Left forelimb (tissue), 1 donor: ENCODE measurements at places on chromosomes 6 and 20.

- DNase-seq = no peak
Measured at GRCh38 chr20:54173653-54174456, at the start of gene CYP24A1. TSS of gene CYP24A1 (minus strand) at chr20:54173986. CDS start at chr20:54173579, 407 bp downstream.

DNA sequence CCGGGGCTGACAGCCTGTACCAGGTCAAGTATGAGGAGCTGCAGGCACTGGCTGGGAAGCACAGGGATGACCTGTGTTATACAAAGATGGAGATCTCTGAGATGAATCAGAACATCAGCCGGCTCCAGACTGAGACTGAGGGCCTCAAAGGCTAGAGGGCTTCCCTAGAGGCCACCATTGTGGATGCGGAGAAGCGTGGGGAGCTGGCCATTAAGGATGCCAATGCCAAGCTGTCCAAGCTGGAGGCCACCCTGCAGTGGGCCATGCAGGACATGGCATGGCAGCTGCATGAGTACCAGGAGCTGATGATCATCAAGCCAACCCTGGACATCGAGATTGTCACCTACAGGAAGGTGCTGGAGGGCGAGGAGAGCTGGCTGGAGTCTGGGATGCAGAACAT is 46.8 kb downstream of the KIAA0319 start:
- DNase-seq = no peak

DNA sequence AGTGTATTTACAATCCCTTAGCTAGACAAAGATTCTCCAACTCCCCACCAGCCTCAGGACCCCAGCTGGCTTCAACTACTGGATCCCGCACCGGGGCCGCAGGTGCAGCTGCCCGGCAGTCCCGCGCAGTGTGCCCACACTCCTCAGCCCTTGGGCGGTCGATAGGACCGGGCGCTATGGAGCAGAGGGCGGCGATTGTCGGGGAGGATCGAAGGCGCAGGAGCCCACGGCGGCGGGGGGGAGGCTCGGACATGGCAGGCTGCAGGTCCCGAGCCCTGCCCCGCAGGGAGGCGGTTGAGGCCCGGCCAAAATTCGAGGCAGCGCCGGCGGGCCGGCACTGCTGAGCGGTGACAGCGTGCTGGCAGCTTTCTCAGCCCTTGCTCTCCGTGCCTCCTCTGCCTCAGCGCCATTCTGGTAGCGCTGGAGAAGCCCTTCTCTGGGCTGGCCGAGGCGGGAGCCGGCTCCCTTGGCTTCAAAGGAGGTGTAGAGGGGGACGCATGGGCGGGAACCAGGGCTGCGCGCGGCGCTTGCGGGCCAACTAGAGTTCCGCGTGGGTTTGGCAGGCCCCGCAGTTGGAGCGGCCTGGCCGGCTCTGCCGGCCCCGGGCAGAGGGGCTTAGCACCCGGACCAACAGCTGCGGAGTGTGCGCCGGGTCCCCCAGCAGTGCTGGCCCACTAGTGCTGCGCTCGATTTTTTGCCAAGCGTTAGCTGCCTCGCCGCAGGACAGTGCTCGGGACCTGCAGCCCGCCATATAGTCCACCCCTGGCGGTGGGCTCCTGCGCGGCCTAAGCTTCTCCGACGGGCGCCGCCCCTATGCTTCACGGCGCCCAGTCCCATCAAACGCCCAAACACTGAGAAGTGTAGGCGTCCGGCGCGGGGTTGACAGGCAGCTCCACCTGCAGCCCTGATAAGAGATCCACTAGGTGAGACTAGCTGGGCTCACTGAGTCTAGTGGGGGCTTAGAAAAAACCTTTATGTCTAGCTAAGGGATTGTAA is 32.4 kb upstream of the KIF13A start:
- no peak for DNase-seq

DNA sequence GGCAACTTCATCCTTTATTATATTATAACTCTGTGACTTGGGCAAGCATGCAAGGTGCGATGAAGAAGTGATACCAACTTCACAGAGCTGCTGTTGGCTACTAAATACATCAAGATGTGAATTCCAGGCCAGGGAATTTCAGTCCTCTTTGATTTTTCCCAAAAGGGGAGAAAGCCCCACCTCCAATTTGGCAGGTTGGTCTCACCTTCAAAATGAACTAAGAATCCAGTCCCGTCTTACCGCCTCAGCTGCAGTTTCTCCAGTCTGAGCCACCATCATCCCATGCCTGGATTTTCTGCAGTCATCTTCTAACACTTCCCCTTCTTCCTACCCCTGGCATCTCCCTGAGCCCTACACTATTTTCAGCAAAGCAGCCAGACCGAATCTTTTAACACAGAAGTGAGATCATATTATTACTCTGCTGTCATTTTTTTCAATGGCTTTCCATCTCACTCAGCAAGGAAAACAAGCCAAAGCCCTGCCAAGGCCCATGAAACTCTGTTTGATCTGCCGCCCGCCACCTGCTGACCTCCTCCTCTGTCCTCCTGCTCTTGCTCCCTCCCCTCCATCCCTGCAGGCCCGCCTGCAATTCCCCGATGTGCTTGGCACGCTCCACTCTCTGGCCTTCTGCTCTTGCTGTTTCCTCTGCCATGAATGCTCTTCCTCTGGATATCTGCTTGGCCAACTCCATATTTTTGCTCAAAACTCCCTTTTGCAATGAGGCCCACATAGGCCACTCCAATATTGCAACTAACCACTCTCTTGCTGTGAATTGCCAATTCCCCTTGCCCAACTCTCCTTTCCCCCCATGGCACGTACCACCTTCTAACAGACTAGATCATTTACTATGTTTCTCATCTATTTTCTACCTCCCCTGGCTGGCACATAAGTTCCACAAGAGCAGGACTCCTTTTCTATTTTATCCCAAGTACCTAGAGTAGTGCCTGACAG is 46.0 kb upstream of the TAGAP start:
- DNase-seq = no peak

GRCh38 chr6:49515485-49516146 is 15.9 kb downstream of the GLYATL3 start:
- DNase-seq = no peak

GRCh38 chr6:112251171-112251875 is 3.0 kb downstream of the LAMA4 start:
- DNase-seq = peak; percentile 72

- DNase-seq = peak; percentile 88
Measured at GRCh38 chr6:35719830-35720733, 16.8 kb upstream of the ARMC12 start.

DNA sequence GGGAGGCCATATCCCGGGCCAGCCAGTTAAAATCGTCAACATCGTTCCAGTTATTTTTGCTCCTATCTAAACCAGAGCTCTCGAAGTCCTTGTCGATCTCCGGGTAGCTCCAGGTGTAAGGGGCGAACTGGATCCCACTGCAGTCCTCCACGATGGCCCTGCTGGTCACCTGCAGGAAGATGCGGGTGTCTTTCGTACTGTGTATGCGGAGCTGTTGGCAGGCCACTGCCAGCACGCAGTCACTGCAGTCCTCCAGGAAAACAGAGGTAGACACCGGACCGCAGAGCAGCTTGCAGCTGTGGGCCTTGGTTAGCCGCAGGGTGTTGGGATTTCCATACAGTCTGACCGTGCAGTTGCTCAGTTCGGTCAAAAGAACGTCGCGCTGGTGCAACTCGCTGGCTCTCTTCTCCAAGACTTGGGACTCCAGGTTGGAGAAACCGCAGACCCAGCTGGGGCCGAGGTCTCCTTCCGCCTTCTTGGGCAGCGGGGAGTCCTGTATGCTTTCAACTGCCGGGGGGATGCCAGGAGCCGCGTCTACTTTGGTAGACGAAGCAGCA is 742 bp downstream of the TBCC start:
- peak; percentile 68 for DNase-seq

- no peak for DNase-seq
Measured at GRCh38 chr6:11585426-11586016, 48.0 kb downstream of the TMEM170B start.

DNA sequence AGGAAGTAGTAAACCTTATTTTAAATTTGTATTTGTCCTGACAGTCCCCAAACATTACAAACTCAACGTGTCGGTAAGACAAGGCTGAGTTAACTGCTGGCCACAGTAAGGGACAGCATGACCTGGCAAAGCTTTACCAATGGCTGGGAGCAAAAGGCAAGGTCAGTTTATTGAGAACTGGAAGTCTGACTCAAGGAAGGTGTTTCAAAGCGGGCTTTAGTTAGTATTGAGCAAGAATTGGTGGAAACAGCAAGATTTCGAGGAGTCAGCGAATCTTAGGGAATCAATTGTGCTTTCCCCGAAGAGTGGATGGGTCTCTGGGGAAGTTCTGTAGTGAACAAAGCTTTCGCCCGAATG is 885 bp upstream of the GZF1 start:
- DNase-seq = no peak

DNA sequence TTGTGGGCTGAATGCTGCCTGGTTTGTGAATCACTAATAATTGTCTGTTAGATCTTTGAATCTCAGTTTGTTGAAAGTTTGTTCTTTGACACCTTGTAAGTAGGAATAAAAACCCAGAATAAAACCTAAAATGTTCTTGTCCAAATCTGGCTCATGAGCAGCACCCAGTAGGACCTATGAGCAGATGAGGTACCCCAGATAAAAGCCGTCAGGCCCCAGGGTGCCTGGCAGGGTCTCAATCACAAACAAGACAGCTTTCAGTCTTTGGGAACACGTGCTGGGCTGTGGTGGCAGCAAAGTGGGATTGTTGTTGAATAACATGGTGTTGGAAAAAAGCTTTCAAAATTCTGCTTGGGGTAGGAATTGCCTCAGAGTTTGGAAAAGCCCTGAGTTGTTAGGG is 52.1 kb upstream of the ECI2 start:
- no peak for DNase-seq

GRCh38 chr6:149217466-149217888 is 100.0 kb upstream of the TAB2 start:
- no peak for DNase-seq

DNA sequence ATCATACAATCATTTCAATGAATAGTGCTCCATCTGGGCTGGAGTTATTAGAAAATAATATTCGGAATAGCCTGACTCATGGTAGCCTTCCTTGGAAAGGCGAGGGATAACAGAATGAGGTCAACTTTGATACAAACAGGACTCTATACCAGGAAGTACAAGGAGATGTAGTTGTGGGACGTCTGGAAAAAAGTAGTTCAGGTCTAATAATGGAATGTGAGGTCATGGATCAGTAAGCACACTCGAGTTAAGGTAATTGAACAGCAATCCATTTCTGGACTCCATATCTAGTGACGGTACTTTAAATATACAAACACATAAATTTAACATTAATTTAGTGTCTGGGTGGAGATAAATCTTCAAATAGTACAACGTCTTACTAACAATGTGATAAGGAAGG is 1204.0 kb upstream of the ADGRB3 start:
- no peak for DNase-seq

- no peak for DNase-seq
Measured at GRCh38 chr20:62240020-62240685, 1.8 kb downstream of the OSBPL2 start.

DNA sequence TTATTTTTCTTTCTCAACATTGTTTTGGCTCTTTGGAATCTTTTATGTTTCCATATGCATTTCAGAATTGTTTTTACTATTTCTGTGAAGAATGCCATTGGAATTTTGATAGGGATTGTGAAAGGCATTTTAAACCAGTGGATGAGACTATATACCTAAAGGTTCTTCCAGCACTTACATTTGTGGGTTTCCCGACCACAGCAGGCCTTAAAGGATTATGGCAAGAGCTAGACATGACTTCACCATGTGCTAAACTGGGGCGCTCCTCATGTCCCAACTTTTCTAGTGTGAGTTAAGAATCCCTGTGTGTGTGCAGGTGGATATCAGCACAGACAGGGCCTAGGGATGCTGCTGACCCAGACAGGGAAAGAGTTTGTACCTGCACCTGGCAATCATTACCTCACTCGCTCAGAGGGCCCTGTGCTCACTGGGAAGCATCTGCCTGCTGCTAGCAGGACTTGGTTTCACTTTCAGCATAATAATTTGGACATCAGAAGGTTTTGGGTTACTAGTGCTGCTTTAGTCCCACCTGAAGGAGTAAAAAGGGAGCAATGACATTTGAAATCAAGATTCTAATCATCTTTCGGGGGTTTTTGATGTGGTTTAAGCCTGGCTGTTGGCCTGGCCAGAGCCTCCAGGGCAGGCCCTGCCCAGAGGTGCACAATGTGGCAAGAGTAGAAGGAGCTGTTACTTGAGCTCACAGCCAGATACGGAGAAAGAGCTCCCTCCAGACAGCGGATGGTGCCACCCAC is 137.1 kb downstream of the CDC5L start:
- no peak for DNase-seq

DNA sequence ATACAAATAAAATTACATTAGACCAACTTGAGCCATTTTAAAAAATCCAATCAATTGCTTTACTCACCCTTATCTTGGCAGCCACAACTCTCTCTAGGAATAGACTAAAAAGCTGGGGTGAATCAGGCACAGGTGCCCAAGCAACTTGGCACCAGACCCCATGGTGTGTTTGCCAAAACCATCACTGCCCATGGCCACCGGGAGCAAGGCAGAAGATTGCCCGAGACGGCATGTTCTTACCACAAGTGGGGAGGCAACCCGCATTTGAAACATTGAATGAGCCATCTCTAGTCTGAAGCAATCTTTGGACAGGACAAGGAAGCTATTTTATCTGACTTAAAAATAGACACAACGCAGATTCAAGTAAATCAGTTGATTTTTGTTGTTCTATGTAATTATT is 69.0 kb downstream of the SMLR1 start:
- DNase-seq = no peak

GRCh38 chr6:25788305-25788922 is 33.9 kb downstream of the SLC17A4 start:
- DNase-seq = no peak

DNA sequence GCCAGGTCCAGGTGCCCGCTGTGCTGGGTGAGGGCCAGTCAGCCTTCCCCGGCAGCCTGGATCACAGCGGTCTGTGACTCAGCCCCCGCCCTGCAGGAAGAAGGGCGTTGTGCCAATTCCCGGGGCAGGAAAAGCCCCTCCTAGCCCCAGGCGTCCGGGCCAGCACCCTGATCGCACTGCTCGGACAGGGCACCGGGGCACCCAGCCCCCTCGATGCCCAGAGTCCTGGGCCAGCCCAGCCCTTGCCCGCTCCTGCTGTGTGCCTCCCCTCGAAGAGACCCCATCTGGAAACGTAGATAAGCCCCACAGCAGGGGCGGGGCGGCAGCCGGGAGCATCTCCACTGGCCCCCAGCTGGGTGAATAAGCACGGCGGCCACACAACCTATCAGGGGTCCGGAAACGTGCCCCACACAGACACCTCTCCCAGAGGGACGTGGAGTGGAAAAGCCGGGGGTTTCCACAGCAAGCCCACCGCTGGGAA is 9.9 kb downstream of the LAMA5 start:
- DNase-seq = no peak

DNA sequence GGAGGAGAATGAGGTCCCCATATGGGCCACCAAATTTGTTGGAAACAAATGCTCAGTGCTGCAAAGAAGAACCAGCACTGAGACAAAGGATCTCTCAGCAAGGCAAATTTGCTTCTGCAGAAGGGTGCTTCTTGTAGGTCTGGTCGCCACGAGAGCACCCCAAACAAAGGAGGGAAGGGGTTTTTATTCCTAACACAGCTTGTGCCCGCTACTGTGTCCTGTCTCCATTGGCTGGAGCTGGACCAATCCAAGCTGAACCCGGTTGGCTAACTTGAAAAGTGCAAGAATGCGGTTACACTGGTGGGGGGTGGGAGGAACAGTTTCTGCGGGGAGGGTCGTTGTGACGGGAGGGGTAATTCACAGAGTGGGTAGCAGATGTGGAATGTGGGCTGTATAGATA is 54.1 kb upstream of the TULP1 start:
- no peak for DNase-seq
